ENCODE measurements at places on chromosomes 7 and 10.

DNA sequence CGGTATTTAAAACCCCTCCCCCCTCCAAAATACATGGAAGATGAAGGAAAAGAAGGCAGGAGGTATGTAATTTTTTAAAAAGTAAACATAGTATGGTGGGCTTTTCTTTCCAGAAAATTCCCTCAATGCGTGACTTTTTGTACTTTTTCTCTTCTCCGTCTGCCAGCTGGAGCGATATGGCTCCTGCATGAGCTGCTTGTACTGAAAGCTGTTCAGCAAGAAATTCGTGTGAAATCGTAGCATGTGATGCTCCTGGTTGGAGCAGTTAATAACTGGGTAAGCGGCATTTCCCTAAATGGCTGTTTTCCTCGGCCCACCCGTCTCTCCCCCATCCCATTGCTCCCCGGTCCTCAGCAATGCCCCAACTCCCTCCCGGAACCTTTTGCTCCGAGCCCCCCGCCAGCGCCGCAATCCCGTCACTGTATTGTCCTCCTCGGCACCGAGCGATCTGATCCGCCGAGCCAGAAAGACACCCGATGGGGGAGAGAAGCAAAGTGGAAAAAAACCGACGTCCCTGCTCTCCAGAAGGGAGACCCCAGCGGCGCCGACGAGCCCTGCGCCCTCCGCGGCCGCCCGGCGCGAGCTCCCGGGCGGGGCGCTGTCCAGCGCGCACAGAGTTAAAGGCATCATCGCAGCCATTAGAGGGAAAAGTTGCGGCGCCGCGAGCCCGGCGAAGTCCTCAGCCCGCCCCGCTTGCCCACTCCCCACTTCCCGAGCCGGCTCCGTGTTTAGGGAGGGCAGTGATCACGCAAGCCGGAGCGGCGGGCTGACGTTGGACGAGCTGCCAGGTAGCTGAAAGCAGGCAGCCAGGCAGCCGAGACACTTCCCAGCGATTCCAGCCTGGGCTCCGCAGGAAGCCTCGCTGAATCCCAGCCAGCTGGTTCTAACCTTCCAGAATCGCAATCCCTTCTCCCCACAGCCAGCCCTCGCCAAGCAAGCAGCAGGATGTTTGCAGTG lies at the start of gene VSTM2A:
TSS of gene VSTM2A (plus strand) at position 707 of the 957 bp plus-strand sequence. CDS start 356 bp downstream, outside the sequence.
- no peak for DNase-seq

GRCh38 chr7:149869291-149869650 lies 4.5 kb upstream of the ATP6V0E2 start:
- DNase-seq, result no peak

DNA sequence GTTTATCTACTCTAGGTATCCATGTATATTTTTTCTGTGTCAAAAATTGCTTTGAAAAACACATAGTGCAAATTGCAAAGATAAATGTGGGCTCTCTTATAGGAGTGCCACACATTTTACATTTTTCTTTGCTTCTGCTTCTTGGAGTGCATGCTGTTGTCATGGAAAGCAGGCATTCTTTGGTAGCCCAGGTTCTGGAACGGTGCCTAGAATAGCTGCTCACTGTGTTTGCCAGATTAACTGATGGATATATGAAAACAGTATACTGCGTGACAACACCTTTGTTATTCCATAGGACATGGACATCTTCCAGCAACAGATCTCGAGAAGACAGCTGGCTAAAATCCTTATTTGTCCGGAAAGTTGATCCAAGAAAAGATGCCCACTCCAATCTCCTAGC lies 13.4 kb downstream of the NIPSNAP2 start:
- DNase-seq, result no peak

DNA sequence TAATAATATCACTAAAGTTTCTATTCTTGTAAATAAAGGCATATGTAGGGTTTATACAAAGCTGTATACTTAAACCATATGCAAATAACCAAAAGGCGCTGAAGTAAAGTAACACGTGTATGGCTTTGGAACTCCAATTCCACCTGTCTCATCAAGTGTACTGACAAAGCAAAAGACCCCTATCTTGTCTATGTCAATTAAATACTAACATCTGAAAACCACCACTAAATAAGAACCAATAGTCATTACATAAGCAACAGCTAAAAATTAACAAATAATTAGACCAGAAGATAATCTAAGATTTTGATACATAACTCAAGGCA lies 93.9 kb downstream of the KMT2C start:
- no peak for DNase-seq

GRCh38 chr10:72308320-72308987 lies 34.7 kb downstream of the DDIT4 start:
- no peak for DNase-seq

- peak; percentile 68 for DNase-seq
Observed at GRCh38 chr7:143380260-143380645, 892 bp upstream of the ZYX start.

DNA sequence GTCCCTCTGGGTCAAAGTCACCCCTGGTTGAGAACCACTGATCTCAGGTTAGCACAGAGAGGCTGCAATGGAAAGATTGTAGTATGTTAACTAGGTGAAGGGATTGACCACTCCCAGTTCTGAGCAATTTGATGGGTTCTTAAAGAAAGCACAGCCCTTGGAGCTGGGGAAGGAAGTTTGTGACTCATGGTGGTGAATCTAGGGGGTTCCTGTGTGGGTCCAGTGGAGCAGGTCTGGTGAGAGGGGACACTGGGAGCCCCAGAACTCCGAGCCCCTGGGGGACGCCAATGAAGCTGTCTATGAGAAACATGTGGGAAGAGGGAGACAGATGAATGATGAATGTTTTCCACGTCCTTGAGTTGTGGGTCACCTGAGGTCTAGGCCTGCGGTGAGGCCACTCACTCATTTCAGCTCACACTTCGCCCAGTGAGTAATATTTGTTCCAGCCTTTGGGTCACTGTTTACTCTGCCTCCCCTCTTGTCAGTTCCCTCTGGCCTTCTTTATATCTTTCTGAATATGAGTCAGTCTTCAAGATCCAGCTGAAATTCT lies 341.9 kb downstream of the LRMDA start:
- DNase-seq, result no peak

All from AG04450 (cell line).